ENCODE measurements at places on chromosomes 7 and 10. TPM values are rescaled to one million over a fixed set of nuclear protein-coding genes. Genes with fewer than 3 reads are reported as not detected.

The TMEM229A gene
- total RNA-seq, result not detected

The PSTK gene
- total RNA-seq, result 11.2 TPM

The NANOS1 gene
- total RNA-seq, result 0.71 TPM

The ZNF518A gene
- total RNA-seq, result 8.0 TPM

The SERPINE1 gene
- 25.6 TPM for total RNA-seq

The FKBP14 gene
- 35.1 TPM for total RNA-seq

The CEP55 gene
- total RNA-seq, result 198 TPM

The MBL2 gene
- total RNA-seq, result not detected

GRCh38 chr10:3805201-3805790 lies 20.3 kb upstream of the KLF6 start:
- DNase-seq, result peak; percentile 84
- no peaks in the 10 kb centered on the region for H3K27me3 ChIP-seq
- H3K36me3 ChIP-seq, result no peaks in the 10 kb centered on the region
- no peak overlapping the region for H3K4me3 ChIP-seq

- H3K4me3 ChIP-seq, result no peak overlapping the region
- H3K27ac ChIP-seq, result no peak overlapping the region
- no peaks in the 10 kb centered on the region for H3K4me1 ChIP-seq
- no peak for DNase-seq
Measured at GRCh38 chr7:15546272-15546792, 15.5 kb downstream of the AGMO start.

GRCh38 chr7:36969376-36969775 lies 245.1 kb upstream of the AOAH start:
- H3K4me3 ChIP-seq, result no peak overlapping the region
- H3K4me1 ChIP-seq, result no peaks in the 10 kb centered on the region
- no peaks in the 10 kb centered on the region for H3K36me3 ChIP-seq
- no peak for DNase-seq
- H3K27ac ChIP-seq, result no peak overlapping the region

- no peak overlapping the region for H3K4me3 ChIP-seq
- H3K4me1 ChIP-seq, result peaks cover 39% of the 10 kb centered on the region
- no peak for DNase-seq
- H3K27ac ChIP-seq, result no peak overlapping the region
- no peaks in the 10 kb centered on the region for H3K27me3 ChIP-seq
Measured at GRCh38 chr7:16975712-16976111, 93.9 kb upstream of the AGR3 start.

DNA sequence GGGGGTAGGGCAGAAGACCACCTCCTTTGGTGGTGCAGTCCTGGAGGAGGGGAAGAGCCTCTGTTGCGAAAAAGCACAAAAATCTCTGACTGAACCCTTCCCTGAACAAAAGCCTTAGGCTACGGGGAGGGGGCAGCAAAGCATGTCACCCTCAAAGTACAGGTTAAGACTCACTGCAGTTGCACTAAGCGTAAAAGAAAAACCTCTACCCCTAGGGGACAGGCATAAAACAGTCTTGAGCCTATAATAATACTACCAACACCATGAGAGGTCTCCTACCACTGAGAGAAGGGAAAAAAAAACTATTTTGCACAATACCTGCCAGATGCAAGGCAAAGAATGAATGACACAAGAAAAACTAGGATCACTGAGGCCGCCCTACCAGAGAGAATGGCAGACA lies 17.3 kb downstream of the TNPO3 start:
- H3K4me3 ChIP-seq, result no peak overlapping the region
- H3K27me3 ChIP-seq, result no peaks in the 10 kb centered on the region
- DNase-seq, result no peak
- H3K36me3 ChIP-seq, result peaks cover 54% of the 10 kb centered on the region
- H3K4me1 ChIP-seq, result no peaks in the 10 kb centered on the region

DNA sequence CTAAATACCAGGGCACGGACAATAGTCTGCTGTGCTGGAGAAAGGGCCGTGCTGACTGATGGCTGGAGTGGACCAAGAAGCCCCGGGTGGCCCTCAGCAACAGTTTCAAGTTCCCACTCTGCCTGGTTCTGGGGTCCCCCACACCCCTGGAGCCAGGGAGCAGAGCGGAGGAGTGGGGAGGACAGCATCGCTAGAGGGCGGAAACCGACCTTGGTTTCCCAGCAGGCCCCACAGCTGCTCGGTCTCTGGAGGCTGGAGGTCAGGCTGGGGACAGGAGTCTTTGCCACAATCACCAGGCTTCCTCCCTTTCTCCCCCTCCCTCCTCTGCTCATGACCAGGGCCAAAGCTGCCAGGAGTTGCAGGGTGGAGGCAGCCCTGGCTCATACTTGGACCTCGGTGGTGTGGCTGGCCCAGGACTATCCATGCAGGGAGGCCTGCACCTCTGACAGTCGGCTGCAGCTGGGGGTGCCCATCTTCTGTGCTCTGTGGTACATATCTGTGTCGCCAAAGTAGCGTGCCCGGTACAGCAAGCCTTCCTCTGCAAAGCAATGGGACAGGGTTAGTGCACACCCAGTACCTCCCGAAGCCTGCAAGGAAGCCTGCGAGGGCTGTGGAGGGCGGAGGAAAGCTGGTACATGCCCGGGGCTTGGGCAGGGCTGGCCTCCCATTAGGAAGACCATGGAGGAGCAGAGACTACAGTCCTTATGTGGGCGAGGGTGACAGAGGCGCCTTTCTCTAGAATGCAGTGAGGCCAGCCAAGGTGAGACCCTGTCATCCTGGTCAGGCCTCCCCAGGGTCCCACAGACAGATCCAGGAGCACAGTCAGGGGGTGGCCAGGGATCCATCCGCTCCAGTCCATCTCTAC lies 19.1 kb downstream of the DNAJB12 start:
- H3K4me1 ChIP-seq, result peaks cover 51% of the 10 kb centered on the region
- peak overlapping the region; percentile 68 for H3K27ac ChIP-seq
- no peak for DNase-seq
- no peaks in the 10 kb centered on the region for H3K27me3 ChIP-seq
- peaks cover 64% of the 10 kb centered on the region for H3K36me3 ChIP-seq

GRCh38 chr7:155920068-155920461 lies 107.8 kb upstream of the SHH start:
- DNase-seq, result no peak
- 0 out of 2 replicates have a peak, but pooled peaks cover 6% of the 10 kb centered on the region for H3K27me3 ChIP-seq
- H3K4me1 ChIP-seq, result peaks cover 17% of the 10 kb centered on the region
- no peak overlapping the region for H3K27ac ChIP-seq

DNA sequence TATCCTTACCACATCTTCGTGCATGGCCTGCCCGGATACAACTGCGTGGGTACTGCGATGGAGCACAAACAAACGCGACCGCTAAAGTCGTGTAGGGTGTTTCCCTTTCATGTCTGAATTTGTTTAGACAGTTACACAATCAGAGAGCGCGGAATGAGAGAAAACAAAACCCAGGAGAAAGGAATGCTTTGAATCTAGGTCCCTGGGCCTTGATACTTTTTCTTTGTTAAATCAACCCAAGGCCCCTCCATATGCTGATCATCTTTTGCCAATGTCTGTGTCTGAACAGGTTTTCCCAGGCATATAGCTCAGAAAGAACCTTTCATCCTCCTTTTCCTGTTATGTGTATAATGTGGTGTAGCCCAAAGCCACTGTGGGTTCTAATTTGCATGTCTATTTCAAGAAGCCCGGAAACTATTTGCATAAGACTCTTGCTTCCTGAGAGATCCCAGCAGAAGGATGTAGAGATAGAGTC lies 145.8 kb downstream of the FRMD4A start:
- H3K27me3 ChIP-seq, result peaks cover 5% of the 10 kb centered on the region
- peaks cover 5% of the 10 kb centered on the region for H3K4me1 ChIP-seq
- H3K4me3 ChIP-seq, result no peak overlapping the region
- peak overlapping the region; percentile 89 for H3K27ac ChIP-seq
- no peaks in the 10 kb centered on the region for H3K36me3 ChIP-seq

GRCh38 chr7:1873857-1874589 lies 203.9 kb downstream of the ELFN1 start:
- H3K27ac ChIP-seq, result no peak overlapping the region
- no peak for DNase-seq
- no peaks in the 10 kb centered on the region for H3K27me3 ChIP-seq

DNA sequence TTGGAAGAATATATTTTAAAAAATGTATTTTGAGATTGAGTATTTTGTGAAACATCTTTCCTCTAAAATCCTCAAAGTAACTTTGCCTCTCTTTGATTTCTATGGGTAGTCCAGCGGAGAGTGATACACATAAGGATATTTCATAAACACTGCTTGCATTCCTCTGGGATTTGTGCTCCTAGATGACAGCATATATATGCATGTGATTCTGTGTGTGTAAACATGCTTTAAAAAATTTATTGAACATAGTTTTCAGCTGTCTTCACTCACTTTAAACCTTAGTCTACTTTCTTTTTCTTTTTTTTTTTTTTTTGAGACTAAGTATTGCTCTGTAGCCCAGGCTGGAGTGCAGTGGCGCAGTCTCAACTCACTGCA lies 84.6 kb downstream of the KAT6B start:
- H3K27me3 ChIP-seq, result no peaks in the 10 kb centered on the region
- DNase-seq, result no peak
- no peak overlapping the region for H3K4me3 ChIP-seq
- no peak overlapping the region for H3K27ac ChIP-seq
- no peaks in the 10 kb centered on the region for H3K36me3 ChIP-seq

- H3K27me3 ChIP-seq, result no peaks in the 10 kb centered on the region
- peaks cover 33% of the 10 kb centered on the region for H3K4me1 ChIP-seq
- no peaks in the 10 kb centered on the region for H3K36me3 ChIP-seq
- H3K27ac ChIP-seq, result no peak overlapping the region
- H3K4me3 ChIP-seq, result no peak overlapping the region
- no peak for DNase-seq
Measured at GRCh38 chr10:74194545-74194944, 43.5 kb downstream of the ADK start.
